ENCODE measurements at places on chromosomes 1 and 21. TPM values are rescaled to one million over a fixed set of nuclear protein-coding genes. Genes with fewer than 3 reads are reported as not detected.

DNA sequence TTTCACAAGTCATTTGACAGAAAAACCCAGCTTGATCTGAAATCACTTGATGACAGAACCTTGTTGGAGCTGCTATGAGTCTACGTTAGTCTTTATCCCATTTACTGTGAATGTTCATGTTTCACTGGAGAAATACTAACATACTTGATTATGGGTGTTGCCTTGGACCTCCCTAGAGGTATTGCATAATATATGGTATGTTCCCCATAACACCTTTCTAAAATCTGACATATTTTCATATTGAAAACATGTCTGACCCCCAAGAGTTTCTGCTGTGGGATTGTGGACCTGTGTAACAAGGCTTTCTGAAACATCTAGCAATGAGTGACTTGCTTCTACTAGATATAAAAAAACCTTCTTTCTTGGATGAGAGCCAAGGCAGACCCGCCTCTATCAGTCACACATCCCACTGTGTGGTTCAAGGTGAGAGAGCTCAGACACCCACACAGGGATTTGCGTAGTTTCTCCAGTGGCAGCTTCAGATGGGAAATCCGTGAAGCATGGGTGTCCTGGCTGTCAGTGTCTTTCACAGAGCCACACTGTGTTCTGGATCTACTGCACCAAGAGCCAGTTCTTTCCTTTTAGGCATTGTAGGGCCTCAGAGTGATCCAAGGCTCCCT, 4.6 kb downstream of the NENF start:
- H3K4me3 ChIP-seq, result no peak overlapping the region
- no peaks in the 10 kb centered on the region for H3K27me3 ChIP-seq
- H3K4me1 ChIP-seq, result no peaks in the 10 kb centered on the region
- no peak overlapping the region for H3K27ac ChIP-seq

GRCh38 chr1:175254190-175254589, 61.6 kb upstream of the KIAA0040 start:
- H3K4me3 ChIP-seq, result no peak overlapping the region
- H3K27me3 ChIP-seq, result no peaks in the 10 kb centered on the region
- no peaks in the 10 kb centered on the region for H3K36me3 ChIP-seq
- no peak for DNase-seq
- no peak overlapping the region for H3K27ac ChIP-seq
- no peaks in the 10 kb centered on the region for H3K4me1 ChIP-seq

DNA sequence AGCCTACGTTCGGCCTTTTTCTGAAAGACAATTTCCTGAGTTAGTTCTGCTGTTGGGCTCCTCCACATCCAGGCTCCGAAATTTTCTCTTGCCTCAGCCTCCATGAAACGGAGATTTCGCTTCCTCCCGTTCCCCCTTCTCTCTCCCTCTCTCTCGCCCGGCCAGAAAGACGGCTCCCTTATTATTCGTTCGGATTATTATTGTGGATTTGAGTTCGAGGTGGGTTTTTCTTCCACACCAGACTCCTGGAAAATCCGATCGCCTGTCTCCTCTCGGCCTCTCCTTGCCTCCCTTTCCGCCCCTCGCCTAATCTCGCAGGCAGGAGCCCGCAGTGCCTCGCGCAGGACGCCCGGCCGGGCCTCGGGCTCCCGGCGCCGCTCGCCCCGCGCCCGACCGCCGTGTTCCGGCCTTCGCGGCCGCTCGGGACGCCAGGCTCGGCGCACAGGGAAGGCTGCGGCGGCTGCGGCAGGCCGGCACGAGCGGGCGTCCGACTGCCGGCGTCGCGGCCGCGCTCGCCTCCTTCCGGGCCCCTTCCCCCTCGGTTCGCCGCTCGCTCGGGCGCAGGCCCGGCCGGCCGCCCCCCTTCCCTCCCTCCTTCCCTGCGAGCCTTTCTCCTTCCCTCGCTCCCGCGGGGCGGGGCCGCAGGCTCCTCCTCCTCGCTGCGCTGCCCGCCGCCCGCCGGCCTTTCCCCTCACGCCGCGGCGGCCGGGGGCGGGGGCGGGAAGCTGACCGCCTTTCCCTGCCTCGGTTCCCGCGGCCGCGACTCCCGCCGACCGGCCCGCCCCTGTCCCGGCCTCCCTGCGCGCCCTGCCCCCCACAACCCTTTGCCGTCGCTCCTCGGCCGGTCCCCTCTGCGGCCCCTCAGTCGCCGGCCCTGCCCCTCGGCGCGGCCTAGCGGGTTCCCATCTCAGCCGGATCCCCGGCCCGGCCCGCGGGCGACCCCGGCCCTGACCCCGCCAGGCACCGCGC, at the start of gene ARHGEF11:
Gene ARHGEF11, minus strand, starts transcription at position 493 of the 969 bp plus-strand sequence. CDS start 1,412 bp downstream, outside the sequence.
- H3K27me3 ChIP-seq, result no peaks in the 10 kb centered on the region
- no peaks in the 10 kb centered on the region for H3K36me3 ChIP-seq
- H3K4me3 ChIP-seq, result peak within 1 kb of the TSS; percentile 92
- peaks cover 7% of the 10 kb centered on the region for H3K4me1 ChIP-seq
- H3K27ac ChIP-seq, result peak within 1 kb of the TSS; percentile 93

DNA sequence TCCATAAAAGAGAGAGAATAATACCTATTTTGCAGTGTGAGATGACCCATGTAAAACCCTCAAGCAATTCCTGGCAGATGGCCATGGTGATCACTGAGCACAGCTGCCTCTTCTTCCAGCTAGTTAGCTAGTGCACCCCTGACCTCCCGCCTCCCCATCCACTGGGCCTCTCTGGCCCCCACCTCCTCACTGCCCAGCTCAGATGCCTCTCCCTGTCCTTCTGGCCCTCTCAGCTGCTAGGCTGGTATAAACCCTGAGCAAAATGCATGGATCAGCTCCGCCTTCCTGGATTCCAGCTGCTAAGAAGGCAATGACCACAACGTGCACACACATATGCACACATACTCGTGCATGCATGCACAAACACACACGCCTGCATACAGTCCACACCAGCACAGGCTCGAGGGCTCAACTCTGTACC, 117.2 kb downstream of the DMRTB1 start:
- H3K27ac ChIP-seq, result no peak overlapping the region
- peak; percentile 35 for DNase-seq

DNA sequence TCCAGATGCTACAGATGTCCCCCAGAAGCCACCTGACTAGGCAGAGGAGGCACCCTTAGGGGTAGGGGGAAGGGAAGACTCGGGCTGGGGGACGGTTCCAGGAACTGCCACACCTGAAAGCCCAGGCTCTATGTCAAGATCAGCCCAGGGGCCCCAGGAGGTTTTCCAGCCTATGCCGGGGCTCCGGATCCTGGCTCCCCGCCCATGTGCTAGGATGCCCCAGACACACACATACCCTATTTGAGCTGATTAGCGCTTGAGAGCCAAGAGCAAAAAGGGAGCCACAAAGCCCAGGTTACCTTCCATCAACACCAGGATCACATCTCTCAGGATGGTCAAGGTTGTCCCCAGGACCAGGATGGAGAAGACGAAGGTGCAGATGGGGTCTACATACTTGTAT, 4.5 kb downstream of the SLC30A2 start:
- DNase-seq, result no peak
- no peaks in the 10 kb centered on the region for H3K36me3 ChIP-seq
- H3K4me1 ChIP-seq, result no peaks in the 10 kb centered on the region
- no peak overlapping the region for H3K27ac ChIP-seq

GRCh38 chr21:15552914-15553494, 176.8 kb upstream of the USP25 start:
- H3K4me3 ChIP-seq, result no peak overlapping the region
- H3K27ac ChIP-seq, result no peak overlapping the region
- no peaks in the 10 kb centered on the region for H3K4me1 ChIP-seq
- no peak for DNase-seq
- H3K27me3 ChIP-seq, result no peaks in the 10 kb centered on the region
- no peaks in the 10 kb centered on the region for H3K36me3 ChIP-seq

DNA sequence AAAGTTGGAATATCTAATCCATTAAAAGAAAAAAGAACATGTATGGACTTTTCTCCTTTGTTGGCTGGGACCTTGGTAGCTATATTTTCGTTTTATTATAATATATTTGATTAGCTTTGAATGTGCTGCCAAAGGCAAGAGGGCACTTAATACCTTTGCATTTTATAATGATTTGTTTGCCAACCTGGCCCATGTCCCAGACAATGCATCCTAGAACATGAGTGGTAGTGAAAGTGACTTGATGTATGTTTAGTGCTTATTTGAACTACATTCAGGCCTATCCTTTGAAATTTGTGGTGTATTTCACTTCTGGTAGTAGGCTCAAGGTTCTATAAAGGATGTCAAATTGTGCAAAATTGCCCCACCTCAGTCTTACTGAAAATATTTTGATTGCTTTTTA, 25.9 kb downstream of the CACHD1 start:
- DNase-seq, result no peak
- no peaks in the 10 kb centered on the region for H3K36me3 ChIP-seq
- H3K4me1 ChIP-seq, result peaks cover 7% of the 10 kb centered on the region

DNA sequence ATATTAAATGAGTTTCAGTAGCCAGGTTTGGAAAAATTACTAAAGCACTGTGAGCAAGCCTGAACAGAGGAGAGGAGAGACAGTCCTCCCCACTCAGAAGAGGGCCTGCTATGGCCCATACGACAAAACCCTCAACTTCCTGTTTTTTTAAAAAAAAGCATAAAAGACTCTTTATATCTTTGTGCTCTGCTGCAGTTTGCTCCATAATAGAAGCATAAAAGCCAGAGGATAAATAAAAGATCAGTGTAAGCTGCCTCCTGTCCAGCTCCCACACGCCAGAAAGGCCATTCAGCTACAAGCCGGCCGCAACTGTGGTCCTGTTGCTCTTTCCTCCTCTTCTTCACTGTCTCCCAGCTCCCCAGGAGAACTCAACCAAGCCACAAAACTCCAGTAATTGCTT, 37.8 kb downstream of the NID1 start:
- H3K4me1 ChIP-seq, result no peaks in the 10 kb centered on the region
- no peaks in the 10 kb centered on the region for H3K36me3 ChIP-seq
- no peaks in the 10 kb centered on the region for H3K27me3 ChIP-seq
- no peak for DNase-seq
- H3K27ac ChIP-seq, result peak overlapping the region; percentile 71

GRCh38 chr1:228445490-228445842, 28.8 kb upstream of the TRIM17 start:
- no peak overlapping the region for H3K27ac ChIP-seq
- H3K27me3 ChIP-seq, result peaks cover 22% of the 10 kb centered on the region
- no peaks in the 10 kb centered on the region for H3K36me3 ChIP-seq
- no peak for DNase-seq
- H3K4me1 ChIP-seq, result no peaks in the 10 kb centered on the region
- H3K4me3 ChIP-seq, result peak overlapping the region; percentile 51

DNA sequence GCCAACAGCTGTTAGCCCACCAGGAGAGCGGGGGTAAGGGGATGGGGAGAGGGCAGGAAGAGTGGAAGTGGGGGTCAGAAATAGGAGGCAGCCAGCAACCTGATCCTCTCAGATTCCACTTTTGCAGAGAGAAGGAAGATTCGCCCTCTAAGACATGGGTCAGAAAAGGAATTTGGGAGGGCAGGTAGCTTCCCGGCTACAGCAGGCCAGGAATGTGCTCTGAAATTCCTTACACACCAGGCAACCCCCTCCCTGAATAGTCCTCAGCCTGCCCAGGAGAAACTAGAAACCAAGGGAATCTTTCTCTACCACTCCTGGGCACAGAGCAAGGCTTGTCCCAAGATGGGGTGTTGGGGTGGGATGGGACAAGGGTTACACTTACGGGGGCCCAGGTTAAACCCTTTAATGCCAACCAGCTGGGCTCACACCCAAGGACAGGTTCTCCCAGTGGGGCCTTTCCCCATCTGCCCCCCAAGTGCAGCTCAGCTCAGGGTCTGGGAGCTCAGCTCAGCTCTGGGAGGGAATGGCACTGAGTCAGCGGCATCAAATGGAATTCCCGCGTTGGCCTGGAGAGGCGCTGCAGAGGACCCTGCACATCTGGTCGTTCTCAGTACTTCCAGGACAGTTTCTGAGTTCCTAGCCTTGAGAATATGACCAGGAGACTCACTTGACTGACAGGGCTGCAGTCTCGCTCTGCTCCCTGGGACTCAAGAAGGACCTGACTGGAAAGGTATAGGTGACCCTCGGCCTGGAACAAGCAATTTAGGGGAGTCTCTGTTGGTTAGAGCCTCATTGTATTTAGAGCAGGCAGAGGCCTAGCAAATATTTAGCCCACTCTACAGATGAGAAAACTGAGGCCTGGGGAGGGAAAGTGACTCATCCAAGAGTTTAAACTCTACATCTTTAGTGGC, 761 bp downstream of the TNNT2 start:
- DNase-seq, result no peak
- no peaks in the 10 kb centered on the region for H3K27me3 ChIP-seq
- H3K4me1 ChIP-seq, result peaks cover 8% of the 10 kb centered on the region
- H3K36me3 ChIP-seq, result no peaks in the 10 kb centered on the region

- H3K36me3 ChIP-seq, result no peaks in the 10 kb centered on the region
- no peaks in the 10 kb centered on the region for H3K27me3 ChIP-seq
- no peak overlapping the region for H3K4me3 ChIP-seq
These were observed 90.0 kb downstream of the NOS1AP start for GRCh38 chr1:162159515-162159914.

DNA sequence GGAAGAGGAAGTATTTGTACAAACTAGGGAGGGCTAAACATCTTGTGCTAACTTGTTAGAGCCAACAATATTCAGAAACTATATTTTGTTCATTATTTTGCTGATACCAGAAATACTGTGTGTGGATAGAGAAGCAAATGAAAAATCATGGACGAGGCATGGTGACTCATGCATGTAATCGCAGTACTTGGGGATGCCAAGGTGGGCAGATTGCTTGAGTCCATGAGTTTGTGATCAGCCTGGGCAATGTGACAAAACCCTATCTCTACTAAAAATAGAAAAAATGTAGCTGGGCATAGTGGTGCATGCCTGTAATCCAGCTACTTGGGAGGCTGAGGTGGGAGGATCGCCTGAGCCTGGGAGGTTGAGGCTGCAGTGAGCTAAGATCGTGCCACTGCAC, 13.4 kb downstream of the LRRC41 start:
- no peaks in the 10 kb centered on the region for H3K27me3 ChIP-seq
- H3K4me1 ChIP-seq, result no peaks in the 10 kb centered on the region
- peaks cover 15% of the 10 kb centered on the region for H3K36me3 ChIP-seq
- H3K4me3 ChIP-seq, result no peak overlapping the region
- DNase-seq, result no peak
- no peak overlapping the region for H3K27ac ChIP-seq

DNA sequence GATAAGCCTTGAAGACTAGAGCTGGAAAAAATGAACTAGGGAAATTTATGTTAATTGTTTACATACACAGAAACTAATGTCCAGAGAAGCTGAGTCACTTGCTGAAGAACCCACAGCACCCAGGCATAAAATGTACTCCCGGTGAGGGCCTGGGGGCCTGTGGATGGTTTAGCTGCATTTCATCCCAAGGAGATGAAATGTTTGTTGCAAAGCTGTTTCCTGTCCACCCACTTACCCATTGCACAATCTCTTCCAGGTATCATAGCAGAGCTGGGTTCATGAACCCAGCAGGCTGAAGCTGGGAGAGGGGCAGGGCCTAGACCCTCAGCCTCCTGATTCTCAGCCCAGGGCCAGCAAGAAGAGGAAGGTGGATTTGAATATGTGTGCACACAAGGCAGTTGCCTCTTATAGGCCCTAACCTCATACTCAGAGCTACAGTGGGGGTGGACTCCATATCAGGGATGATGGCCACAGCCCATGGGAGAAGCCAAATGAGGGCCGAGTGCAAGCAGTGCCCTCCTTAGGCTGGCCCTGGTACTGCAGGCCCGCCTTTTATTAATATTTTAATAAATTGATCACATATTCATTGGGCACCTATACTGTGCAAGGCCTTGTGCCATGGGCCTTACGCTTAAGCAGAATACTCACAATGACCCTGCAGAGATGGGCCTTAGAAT, 110.8 kb downstream of the LACTBL1 start:
- H3K27ac ChIP-seq, result no peak overlapping the region
- DNase-seq, result no peak
- no peaks in the 10 kb centered on the region for H3K4me1 ChIP-seq
- H3K27me3 ChIP-seq, result no peaks in the 10 kb centered on the region
- H3K4me3 ChIP-seq, result no peak overlapping the region
- no peaks in the 10 kb centered on the region for H3K36me3 ChIP-seq

GPR25 gene
- total RNA-seq, result not detected

VWA1 gene
- total RNA-seq, result 35.7 TPM

KCNA2 gene
- total RNA-seq, result 13.8 TPM

RSPH1 gene
- total RNA-seq, result 0.48 TPM

PRRX1 gene
- total RNA-seq, result 73.1 TPM

NEGR1 gene
- total RNA-seq, result 7.9 TPM

C1orf185 gene
- not detected for total RNA-seq
